ENCODE measurements at places on chromosomes 2 and 18. TPM values are rescaled to one million over a fixed set of nuclear protein-coding genes. Genes with fewer than 3 reads are reported as not detected.

The ALK gene
- not detected for total RNA-seq

The TUBA3D gene
- 109 TPM for total RNA-seq

The SCN7A gene
- 16.0 TPM for total RNA-seq

- no peak overlapping the region for H3K27ac ChIP-seq
- no peak for DNase-seq
These were observed 95.4 kb upstream of the FZD7 start for GRCh38 chr2:201938156-201938775.

DNA sequence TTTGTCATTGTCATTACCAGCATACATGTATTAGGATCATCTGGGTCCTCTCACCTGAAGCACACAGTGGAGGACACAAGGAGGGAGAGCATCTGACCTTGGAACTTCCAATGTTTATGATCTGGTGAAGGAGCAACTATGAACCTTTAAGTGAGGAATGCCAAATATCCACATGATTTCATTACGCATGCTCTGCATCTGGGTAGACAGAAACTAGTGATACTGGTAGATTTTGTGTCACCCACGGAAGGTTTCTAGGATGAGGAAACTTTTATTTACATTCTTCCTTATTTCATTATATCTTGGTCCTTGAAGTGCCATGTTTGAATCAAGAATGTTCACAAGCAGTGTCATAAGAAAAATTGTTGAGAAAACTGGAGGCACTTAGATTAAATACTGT lies 32.1 kb downstream of the SPC25 start:
- H3K36me3 ChIP-seq: no peaks in the 10 kb centered on the region
- H3K4me1 ChIP-seq: no peaks in the 10 kb centered on the region
- H3K4me3 ChIP-seq: no peak overlapping the region
- H3K27me3 ChIP-seq: no peaks in the 10 kb centered on the region

- H3K36me3 ChIP-seq: no peaks in the 10 kb centered on the region
- no peak overlapping the region for H3K27ac ChIP-seq
- no peaks in the 10 kb centered on the region for H3K4me1 ChIP-seq
- DNase-seq: no peak
- H3K4me3 ChIP-seq: no peak overlapping the region
These were observed 18.2 kb upstream of the GPR55 start for GRCh38 chr2:230942920-230943896.

DNA sequence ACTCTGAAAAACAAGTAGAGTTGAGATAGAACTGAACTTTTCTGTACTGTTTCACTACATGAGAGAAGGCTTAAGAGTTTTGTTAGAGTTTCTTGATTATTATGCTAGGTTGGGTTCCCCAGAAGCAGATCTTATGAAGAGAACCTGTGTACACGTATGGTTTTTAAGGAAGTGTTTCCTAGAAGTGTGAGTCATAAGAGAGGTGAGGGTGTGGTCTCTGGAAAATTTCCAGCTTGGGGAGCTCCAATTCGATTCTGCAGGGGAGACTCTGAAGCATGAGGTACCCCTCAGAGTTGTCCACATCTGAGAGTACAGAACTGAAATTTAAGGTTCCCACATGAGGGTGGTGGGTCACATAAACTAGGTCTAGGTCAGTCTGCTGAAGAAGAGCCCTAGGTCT lies 83.3 kb upstream of the MAP2 start:
- no peak overlapping the region for H3K27ac ChIP-seq
- no peak overlapping the region for H3K4me3 ChIP-seq
- no peaks in the 10 kb centered on the region for H3K27me3 ChIP-seq

DNA sequence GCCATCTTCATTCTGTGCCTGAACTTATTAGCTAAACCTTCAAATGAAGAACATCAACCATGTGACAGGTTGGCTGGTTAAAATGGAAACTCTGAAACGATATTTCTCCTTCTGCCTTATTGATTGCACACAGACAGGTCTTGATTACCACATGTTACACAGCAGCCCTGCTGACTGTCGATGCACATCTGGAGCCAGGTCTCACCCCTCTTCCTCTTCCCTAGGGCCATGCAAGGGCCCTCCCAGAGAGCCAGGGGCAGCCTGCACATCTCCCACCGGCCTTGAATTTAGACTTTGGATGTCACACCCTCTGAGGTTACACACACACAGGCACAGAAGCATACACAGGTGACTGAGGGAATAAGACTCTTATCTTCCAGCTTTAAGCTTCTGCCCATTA lies 45.1 kb downstream of the TMEM178A start:
- no peaks in the 10 kb centered on the region for H3K36me3 ChIP-seq
- H3K4me1 ChIP-seq: no peaks in the 10 kb centered on the region
- H3K27ac ChIP-seq: no peak overlapping the region
